Omental fat pad (tissue), 4 donors: ENCODE measurements at places on chromosomes 5 and 9.

GRCh38 chr9:96596601-96597111 lies 23.0 kb downstream of the CDC14B start:
- DNase-seq = no peak

GRCh38 chr5:109685916-109686315 lies 3.8 kb upstream of the MAN2A1 start:
- DNase-seq = no peak

DNA sequence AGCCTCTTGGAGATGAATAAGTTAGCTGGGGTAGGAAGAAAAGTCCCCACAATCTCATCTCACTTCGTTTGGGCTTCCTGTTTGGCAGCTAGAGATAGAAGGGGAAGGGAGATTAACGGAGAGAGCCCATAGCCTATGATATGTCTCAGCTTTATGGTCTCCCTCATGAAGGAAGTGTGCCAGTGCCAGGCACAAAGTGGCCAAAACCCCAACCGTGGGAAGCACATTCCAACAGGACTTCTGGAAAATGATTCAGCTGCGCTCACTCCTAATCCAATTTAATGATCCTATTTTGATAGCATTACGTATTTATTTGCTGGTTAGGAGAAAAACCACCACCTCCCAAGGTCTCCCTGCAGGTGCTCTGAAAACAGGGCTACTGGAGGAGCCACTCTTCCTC lies 303.1 kb upstream of the CLINT1 start:
- no peak for DNase-seq

DNA sequence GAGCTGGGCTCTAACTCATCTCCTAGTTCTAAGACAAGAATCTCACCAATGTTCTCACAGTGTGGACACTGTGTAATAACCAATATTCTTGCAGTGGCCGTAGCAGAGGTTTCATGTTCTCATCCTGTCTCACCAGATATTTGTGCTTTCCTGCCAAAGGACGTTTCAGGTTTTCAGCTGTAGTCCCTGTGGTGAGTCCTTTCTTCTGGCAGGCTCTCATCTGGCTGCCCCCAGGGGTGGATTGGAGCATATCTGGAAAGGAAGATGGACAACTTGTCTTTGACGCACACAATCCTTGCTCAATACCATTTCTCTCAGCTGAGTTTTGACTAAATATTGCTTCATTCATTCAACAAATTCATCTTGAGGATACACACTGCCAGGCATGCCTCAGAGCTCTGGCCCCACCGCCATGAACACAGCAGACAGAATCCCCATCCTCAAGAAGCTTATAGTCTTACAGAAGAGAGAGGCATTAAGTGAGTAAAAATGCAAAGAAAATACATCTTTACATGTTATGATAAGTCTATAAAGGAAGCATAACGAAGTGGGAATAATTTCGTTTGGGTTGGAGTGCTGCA lies 33.8 kb upstream of the NEURL1B start:
- DNase-seq = no peak

DNA sequence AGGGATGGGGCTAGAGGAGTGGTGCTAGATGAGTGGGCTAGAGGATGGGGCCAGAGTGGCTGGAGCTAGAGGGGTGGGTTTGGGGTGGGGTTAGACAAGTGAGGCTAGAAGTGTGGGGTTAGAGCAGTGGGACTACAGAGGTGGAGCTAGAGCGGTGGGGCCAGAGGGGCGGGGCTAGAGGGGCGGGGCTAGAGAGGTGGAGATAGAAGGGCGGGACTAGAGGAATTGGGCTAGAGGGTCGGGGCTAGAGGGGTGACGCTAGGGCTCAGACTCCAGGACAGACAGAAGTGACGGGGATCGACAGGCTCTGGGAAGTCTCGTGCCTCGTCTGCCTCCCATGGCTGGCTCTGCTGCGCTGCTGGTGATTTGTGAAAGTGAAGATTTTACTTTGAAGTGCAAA lies 31.0 kb upstream of the TENT4A start:
- DNase-seq = no peak

DNA sequence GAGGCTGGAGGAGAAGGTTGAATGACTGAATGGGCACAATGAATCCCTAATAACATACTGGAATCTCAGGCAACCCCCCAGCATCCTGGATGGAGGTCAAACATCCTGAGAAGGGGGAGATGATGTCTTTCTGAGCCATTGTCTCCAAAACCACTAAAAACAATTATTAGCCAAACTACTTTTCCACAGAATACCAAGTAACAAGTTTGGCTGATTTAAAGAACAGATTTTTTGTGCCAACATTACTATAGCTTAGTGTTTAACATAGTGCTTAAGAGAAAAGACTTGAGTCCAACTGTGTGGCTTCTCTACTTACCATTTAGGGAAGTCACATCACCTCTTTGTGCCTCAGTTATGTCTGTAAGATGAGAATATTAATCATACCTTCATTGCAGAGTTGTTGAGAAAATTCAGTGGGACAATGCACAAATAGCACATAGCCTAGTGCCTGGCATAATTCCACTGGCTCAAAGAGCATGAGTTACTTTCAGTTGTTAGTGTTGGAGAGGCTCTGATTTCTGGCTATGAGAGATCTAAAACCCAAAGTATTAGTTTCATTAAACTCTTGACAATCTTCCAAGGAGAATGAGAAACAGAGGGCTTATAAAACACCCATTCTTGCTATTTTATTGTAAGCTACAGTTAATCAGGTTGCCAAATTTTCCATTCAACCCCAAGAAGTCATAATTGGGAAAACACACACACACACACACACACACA lies 111.3 kb upstream of the NR3C1 start:
- no peak for DNase-seq

DNA sequence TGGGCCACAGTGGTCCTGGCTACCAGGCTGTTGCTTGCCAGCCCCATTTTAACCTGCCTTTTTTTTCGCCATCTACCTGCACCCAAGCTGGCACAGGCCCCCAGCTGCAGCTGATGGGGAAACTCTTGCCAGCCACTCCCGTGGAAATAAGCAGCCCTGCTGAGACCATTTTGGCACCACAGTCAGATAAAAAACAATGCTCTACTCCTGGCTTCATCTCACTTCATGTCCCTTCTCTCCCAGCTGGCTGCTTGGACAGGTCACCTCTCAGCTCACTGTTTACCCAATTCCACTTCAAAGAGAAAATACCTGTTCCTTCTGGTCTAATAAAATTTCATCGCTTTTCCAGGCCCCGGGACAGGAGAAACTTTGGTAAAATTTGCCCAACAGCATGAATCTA lies 322.6 kb upstream of the SLC30A5 start:
- DNase-seq = no peak

DNA sequence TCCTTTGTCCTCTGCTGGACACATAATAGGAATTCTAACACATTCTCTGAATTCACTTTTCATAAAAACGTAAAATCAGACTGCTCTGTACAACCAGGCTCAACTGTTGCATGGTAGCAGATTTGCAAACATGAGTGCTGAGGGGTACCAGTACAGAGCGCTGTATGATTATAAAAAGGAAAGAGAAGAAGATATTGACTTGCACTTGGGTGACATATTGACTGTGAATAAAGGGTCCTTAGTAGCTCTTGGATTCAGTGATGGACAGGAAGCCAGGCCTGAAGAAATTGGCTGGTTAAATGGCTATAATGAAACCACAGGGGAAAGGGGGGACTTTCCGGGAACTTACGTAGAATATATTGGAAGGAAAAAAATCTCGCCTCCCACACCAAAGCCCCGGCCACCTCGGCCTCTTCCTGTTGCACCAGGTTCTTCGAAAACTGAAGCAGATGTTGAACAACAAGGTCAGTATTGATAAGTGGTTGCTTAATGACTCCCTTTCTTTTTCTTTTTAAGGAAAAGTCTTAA lies 11.1 kb downstream of the PIK3R1 start:
- no peak for DNase-seq

DNA sequence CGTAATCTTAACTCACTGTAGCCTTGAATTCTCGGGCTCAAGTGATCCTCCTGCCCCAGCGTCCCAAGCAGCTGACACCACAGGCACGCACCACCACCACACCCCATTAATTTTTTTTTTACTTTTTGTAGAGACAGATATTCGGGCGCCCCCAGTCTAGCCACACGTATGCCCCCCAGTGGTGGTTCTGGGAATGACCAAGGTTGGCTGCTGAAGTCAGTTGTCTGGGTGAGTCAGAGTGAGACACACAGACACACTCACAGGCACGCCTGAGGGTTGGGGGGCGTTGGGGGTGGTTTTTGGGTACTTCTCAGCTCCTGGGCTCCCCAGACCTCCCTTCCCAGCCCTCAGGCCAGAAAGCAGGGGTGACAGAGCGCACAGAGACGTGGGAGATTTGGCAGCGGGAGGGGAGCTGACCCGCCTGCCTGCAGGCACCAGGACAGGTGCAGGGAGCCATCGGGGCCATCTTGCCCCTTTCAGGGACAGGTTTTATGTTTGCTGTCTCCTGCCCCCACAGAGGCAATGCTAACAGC lies 4.2 kb upstream of the ENTPD8 start:
- peak; percentile 98 for DNase-seq

GRCh38 chr5:181261320-181262049 lies 542 bp upstream of the TRIM52 start:
- DNase-seq = no peak

- no peak for DNase-seq
Observed at GRCh38 chr5:32523625-32524024, 61.7 kb upstream of the SUB1 start.

DNA sequence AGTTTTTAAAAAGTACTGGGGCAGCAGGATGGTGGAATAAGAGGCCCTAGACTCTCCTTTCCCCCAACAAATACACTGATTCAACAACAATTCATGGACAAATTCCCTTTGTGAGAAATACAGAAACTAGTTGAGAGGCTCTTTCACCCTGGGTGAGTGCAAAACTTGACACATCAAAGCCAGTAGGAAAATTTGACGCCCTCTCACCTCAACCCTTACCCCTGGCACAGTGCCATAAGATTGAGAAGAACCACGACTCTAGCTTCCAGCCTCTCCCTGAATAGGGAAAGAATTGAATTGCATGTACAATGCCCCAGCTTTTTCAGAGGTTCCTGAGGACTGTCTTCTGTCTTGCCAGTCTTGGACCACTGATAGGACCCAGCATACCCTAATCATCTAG lies 12.3 kb downstream of the KIF4B start:
- no peak for DNase-seq

- DNase-seq = no peak
Observed at GRCh38 chr5:107500347-107500746, 170.4 kb downstream of the EFNA5 start.

DNA sequence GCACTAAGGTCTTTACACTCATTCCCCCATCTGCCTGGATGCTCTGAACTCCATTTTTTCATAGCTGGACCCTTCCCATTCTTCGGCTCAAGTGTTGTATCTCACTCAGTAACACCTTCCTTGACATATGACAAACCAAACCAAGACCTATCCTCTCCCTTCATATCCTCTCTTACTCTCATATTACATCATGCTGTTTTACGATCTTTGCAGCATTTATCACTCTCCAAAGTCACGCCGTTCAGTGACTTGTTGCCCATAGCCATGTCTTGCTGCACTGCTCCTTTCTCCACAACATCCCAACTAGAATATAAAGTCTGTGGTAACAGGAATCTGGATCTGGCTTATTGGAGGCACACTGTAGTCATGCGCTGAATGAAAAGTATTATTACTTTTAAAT lies 923.6 kb upstream of the DMAC1 start:
- no peak for DNase-seq

- no peak for DNase-seq
Observed at GRCh38 chr5:132458651-132459030, 31.9 kb downstream of the IRF1 start.

- DNase-seq = no peak
Observed at GRCh38 chr9:71490810-71491209, 277.5 kb downstream of the CEMIP2 start.

- no peak for DNase-seq
Observed at GRCh38 chr5:179772351-179772750, 21.4 kb upstream of the LTC4S start.

- DNase-seq = no peak
Observed at GRCh38 chr9:120894321-120895148, 17.5 kb upstream of the PHF19 start.

DNA sequence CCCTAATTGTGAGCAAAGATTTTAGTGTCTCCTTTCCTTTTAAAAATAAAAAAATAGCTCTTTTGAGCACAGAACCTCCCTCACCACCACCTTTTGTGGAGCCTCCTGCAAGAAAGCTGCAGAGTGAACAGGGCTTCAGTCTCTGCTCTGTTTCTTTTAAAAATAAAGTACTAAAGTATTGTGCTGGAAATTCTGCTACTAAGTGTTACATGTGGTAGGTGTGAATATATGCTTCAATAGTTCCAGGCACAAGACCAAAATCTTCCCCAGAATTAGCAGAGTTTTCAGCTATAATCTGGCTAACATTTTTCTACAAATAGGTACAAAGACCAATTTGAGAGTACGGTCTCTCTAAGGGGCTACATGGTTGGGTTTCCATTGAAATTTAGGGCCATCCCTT lies 40.3 kb upstream of the NFIB start:
- no peak for DNase-seq

- no peak for DNase-seq
Observed at GRCh38 chr9:109776391-109776790, 3.6 kb upstream of the PALM2AKAP2 start.

- DNase-seq = no peak
Observed at GRCh38 chr9:69657269-69657668, 14.9 kb downstream of the APBA1 start.

DNA sequence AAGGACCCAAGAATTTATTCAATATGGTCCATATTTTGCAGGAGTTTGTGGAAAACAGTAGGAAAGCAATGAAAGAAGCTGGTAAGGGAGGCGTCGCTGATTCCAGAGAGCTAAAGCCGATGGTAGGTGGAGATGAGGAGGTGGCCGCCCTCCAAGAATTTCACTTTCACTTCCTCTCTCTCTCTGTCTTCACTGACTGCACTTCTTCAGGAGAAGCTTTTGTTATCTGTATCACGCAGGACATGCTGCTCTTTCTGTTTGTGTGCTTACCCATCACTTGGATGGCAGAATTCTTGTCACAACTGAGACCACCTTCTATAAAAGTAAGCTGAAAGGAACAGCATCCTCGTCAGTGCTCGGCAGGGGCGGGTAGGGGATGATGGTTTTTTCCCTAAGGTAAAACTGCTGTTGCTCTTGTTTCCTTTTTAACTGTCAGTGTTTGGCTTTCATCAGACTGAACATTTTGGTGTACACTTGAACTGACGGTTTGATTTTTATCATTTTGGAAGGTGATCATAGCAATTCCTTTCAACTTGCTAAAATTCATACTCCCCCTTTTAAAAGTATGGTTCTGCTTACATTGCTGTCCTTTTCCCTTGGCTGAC lies 62.4 kb upstream of the FSD1L start:
- no peak for DNase-seq
